ENCODE measurements at places on chromosomes 13 and 19. TPM values are rescaled to one million over a fixed set of nuclear protein-coding genes. Genes with fewer than 3 reads are reported as not detected.

GRCh38 chr13:65529541-65529940 is 1700.6 kb downstream of the PCDH9 start:
- DNase-seq = no peak
- no peaks in the 10 kb centered on the region for H3K36me3 ChIP-seq
- no peak overlapping the region for H3K4me3 ChIP-seq
- H3K27me3 ChIP-seq = no peaks in the 10 kb centered on the region

DNA sequence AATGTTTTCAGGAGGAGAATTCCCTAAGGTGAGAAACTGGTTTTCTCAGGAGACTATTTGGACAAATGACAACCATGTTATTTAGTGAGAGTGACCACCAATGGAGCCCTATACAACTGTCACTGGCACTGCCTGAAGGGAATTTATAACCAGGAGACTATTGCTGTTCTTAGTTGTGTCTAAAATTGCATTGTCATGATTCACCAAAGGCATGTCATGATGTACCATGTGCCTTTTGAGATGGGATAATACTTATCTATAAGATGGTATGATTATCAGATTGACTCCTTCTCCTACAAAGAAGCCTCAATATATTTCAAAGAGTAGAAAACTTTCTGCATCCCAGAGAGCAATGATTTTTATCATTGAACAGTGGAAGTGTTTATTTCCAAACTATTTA is 739.4 kb upstream of the GPC6 start:
- no peaks in the 10 kb centered on the region for H3K27me3 ChIP-seq
- H3K27ac ChIP-seq = no peak overlapping the region
- no peaks in the 10 kb centered on the region for H3K4me1 ChIP-seq
- H3K36me3 ChIP-seq = no peaks in the 10 kb centered on the region
- DNase-seq = no peak

DNA sequence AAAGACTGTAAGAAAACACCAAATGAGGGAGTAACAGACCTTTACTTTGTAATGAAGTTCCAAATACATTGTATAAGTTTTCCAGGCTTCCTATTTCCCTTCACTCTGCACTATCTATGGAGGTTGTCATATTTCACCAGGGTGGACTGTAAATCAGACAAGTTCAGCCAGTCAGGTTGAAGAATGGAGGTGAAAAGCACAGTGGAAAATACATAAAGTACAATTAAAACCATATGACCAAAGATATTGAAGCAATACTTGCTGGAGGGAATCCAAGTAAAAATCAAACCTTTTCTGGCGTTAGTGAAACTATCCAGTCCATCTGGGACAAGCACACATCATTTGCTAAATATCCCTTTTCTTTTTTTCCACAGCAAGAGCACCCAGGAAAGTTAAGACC is 3.2 kb downstream of the LHFPL6 start:
- peaks cover 3% of the 10 kb centered on the region for H3K27me3 ChIP-seq
- DNase-seq = no peak
- H3K27ac ChIP-seq = no peak overlapping the region

Gene ZNF766
- total RNA-seq = 31.4 TPM

DNA sequence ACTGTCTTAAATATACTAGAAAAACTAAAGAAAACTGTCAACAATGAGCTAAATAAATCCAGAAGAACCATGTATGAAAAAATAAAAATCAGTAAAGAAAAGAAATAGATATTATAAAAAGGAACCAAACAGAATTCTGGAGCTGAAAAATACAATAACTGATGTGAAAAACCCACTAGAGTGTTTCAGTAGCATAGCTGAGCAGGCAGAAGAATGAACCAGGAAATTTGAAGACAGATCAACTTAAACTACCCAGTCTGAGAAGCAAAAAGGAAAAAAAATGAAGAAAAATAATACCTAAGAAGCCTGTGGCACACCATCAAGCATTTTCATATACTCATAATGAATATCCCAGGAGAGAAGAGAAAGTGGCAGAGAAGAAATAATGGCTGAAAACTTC is 240.1 kb upstream of the RXFP2 start:
- no peaks in the 10 kb centered on the region for H3K36me3 ChIP-seq
- H3K4me1 ChIP-seq = no peaks in the 10 kb centered on the region
- DNase-seq = no peak
- no peaks in the 10 kb centered on the region for H3K27me3 ChIP-seq
- no peak overlapping the region for H3K4me3 ChIP-seq
- no peak overlapping the region for H3K27ac ChIP-seq

Gene CFAP97D2
- not detected for total RNA-seq

Data from H9 (cell line).